ENCODE measurements at places on chromosomes 6 and 20.
A peak's percentile ranks its signal among the peaks of the same experiment; 100 is the strongest.

DNA sequence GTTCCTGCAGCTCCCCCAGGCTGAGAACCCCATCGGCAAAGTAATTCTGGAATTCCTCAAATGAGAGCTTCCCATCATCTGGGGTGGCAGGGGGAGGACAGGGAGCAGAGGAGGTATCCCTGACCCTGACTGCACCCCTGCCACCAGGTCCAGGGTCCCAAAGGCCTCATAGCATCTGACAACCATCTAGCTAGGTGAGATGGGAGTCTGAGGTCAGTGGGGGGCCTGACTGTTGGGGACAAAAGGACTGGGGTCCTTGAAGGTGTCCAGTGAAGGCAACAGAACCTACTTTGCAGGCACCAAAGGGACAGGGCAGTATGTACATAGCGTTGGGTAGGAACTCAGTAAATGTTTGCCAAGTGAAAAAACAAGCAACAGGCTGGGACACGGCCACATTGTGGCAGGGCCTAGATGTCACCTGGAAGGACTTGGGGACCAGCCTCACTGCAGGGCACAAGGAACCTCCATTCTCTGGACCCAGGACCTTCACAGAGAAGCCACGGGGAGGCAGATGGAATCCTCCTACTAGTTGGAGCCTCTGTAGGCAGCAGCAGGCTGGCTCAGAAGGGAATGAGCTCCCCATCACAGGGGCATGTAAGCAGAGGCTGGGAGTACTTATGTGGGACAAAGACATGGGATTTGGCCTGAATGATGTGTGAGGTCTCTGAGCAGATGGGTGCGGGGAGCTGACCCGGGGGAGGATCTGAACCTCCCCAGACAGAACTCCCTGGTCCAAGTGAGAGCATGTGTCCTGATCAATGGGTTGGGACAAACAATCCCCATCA is 3.3 kb downstream of the NECAB3 start:
- DNase-seq = no peak

DNA sequence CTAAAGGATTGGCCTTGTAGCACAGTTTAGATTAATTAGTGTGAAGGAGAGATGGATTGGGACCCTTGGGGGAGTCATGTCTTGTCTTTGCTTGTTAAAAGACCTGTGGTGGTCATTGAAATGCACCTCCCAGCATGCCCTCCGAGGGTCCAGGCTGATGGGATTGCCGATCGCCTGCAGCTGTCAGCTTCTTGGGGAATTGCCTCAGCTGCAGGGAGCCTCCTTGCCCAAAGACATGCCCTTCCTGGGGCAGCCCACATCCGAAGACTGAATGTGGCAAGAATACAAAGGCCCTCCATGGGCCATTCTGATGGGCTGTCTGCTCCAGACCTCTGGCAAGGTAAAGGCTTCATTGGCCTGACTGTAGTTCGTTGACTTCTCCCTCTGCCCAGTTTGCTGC is 150.7 kb downstream of the FARS2 start:
- no peak for DNase-seq

DNA sequence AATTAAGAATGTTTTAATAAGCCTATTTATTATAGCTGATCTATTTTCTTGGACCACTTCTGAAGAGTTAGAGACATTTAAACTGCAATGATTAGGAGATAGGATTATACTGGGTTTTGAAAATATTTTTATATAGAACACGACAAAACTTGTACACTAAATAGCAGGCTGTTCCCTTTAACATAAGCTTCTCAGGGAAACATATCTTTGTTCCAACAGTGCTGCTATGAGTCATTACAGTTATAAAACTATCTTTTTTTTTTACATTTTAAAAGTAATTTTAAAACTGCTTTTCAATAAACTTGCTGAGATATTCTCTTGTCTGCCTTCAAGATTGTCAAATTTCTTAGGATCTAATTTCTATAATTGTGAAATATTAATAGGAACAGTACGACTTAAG is 389.1 kb downstream of the ARHGAP18 start:
- no peak for DNase-seq

- no peak for DNase-seq
These were observed 4.6 kb downstream of the GUCA1A start for GRCh38 chr6:42177514-42178364.

DNA sequence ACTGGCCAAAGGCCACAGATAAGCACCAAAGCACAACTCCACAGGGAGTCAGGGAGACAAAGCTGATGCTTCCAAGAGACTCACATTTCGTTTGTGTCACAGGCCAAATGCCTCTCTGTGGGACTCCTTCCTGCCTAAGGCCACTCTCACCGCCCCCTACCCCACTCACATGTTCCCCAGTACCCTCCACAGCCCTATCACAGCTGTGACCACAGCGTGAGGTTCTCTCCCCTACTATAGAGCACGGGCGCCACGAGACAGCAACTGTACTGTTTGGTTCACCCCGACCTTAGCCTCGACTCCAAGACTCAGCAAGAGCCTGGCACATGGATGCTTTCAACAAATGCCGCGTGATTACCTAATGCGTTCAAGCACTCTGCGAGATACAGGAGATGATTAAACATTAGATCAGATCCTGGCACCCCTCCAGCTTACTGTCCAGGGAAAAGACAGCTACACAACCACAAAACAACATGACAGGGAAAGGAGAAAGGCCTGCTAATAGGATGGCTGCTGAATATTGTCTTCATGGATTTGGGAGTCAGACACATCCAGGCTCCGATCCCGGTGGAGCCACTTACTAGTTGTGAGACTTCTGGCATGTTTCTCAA is 105.5 kb downstream of the AGPAT4 start:
- DNase-seq = no peak

DNA sequence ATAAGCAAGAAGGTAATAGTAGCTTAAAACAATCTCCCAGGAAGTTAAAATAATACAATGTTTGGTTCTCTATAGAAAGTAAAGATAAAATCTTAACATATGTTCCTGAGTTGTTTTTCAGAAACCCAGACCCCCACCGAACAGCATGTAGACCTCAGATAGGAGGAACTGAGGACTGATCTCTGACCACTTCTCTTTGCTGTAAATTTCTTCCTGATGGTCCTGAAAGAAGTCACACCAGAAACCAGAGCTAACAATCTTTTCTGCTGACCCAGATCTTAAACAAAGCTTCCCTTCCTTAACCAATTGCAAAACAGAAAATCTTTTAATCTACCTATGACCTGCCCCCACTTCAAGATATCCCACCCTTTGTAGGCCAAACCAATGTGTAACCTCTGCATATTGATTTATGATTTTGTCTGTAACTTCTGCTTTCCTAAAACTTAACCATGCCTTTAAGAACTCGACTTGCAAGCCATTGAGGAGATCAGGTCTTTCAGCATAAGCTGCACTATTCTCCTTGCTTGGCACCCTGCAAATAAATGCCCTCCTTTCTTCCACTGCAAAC is 21.9 kb upstream of the BEND6 start:
- no peak for DNase-seq

- DNase-seq = no peak
These were observed 6.8 kb upstream of the MRAP2 start for GRCh38 chr6:84026721-84027164.

- no peak for DNase-seq
These were observed 26.6 kb upstream of the ILRUN start for GRCh38 chr6:34723203-34723602.

GRCh38 chr20:44942264-44942973 is 17.8 kb downstream of the TOMM34 start:
- DNase-seq = no peak

GRCh38 chr20:2314759-2315439 is 19.1 kb downstream of the TGM3 start:
- DNase-seq = peak; percentile 91

DNA sequence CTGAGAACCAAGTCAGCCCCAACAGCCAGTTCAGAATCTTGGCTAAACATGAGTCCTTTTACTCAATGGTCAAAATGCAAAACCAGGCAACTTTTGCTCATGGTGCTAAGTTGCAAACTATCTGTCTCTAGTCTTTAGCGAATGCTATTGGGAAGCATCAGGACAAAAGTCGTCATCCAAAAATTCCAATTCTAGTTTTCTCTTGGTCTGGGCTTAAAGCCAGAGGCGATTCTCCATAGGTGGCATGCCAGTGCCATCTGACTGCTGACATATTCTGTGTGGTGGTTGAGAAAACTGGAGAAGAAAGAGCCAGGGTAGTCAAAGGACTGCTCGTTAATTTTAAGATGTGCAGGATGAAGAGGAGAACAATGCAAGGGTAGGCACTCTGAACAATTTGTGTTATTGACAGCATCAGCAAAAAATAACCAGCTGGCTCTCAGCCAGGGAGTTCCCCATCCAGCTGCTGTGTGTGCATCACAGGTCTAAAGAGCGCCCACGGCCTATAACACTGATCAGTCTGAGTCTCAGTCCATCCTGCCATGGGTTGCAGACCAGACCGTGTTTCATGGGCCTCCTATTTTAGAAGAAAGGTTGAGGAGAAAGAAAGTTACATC is 313.6 kb downstream of the ALDH8A1 start:
- DNase-seq = no peak

DNA sequence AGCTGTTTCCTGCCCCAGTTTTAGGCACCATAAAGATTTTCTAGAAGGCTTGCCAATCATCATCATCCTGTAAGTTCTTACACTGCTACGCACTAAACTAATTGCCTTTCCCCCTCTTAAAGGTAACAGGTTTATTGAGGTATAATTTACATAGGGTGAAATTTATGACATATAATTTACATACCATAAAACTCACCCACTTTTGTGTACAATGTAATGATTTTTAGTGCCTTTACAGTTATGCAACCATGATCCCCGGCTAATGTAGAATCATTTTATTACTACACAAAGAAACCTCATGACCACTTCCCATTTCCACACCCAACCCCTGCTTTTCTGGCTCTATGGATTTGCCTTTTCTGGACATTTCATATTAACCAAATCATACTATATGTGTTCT is 21.1 kb downstream of the GCNT2 start:
- no peak for DNase-seq

- no peak for DNase-seq
These were observed 495 bp upstream of the ARMC2 start for GRCh38 chr6:108847738-108848115.

DNA sequence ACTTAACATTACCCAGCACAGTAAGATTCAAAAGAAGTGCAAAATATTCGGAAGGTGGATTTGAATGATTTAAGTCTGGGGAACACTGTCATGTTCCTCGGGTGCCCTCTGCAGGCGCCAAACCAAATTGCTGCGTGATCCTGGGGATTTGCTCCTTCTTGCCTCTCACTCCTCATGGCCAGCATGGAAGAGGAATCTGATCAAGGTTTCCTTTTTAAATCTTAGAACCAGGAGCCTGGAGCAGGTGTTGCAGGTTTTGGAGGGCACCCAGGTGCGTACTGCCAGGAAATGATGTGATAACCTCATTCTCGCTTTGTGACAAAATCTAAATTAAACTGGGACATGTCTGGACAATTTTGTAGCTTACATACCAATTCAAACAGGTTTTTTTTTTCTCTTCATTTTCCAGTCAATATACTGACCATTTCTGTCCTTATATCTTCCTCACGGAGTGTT is 8.1 kb upstream of the PFDN4 start:
- DNase-seq = peak; percentile 70

- DNase-seq = no peak
These were observed 300.9 kb downstream of the DHX35 start for GRCh38 chr20:39263076-39263475.

DNA sequence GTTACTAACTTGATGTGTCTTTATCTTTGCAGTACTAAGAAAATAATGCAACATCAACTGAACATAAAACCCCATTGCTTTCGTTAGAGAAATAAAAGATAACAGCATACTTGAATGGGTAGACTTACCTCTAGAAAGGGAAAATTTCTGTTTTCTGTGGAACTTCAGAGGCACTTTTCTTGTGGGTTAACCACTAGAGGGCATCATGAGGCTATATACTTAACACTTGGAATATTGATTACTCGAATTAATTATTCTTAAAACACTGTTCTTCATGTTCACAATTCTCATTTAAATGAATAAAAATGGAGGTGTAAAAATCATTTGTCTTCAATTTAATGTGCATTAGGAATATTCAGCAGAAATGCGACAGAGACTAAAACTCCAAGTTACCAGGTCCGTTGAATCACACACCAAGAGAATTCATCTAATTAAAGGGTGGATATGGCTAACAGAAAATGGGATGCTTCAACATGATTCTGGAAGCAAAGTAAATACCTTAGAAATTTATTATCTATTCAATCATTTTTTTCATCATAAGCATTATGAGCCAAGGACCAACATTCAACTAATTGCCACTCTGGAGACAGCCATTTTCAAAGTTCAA is 330.8 kb upstream of the PREP start:
- peak; percentile 52 for DNase-seq

DNA sequence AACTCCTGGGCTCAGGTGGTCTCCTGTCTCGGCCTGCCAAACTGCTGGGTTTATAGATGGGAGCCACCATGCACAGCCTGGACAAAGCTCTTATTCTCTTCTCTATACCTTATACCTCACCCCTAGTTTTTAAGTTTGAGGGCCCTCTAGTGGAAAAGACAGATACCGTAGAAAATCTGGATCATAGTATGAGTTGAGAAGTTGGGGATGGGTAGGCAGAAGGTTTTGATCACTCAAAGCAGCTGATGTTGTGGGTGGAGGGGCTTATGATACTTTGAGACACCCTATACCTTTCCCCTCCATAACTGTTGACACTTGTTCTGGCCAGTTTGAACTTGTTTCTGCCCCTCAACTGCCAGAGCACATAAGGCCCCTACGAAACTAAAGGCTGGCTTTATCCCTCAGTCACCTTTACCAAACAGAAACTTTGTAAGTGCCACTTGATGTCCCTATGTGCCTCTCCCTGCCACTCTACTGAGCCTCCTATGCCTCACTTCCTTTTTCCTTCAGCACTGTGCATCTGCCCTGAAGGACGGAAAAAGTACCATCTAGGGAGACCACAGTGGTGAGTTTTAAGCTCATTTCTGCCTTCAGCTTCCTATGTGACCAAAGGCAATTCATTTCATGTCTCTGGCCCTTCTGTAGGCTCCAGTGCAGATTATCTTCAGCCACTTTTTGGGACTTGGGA is 28.6 kb downstream of the RALY start:
- peak; percentile 47 for DNase-seq

- DNase-seq = no peak
These were observed 263.4 kb downstream of the ARHGAP18 start for GRCh38 chr6:129446272-129447197.

DNA sequence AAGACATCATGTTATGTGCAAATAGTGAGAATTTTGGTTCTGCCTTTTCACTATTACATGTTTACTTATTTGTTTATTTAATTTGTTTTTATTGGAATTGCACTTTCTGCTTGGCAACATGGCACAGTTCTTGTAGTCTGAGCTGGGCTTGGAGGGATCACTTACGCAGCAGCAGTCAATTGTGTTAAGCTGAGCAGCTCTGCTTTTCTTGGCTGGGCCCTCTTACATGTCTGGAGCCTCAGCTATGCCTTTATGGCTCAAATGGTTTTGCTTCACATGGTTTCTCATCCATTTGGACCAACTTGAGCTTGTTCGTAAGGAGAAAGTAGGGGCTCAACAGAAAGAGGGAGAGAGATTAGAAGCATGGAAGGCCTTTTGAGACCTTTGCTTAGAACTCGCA is 327.5 kb upstream of the EPHA7 start:
- DNase-seq = no peak
